Fibroblast of skin of right biceps (primary cell): ENCODE measurements at places on chromosomes 5 and 9.
A peak's percentile ranks its signal among the peaks of the same experiment; 100 is the strongest.

GRCh38 chr5:58348996-58349728, 110.7 kb downstream of the PLK2 start:
- peak; percentile 34 for DNase-seq

GRCh38 chr5:66982470-66982869, 214.1 kb downstream of the CD180 start:
- DNase-seq, result no peak

GRCh38 chr9:116937361-116937760, 250.3 kb downstream of the TRIM32 start:
- DNase-seq, result peak; percentile 14

- no peak for DNase-seq
Measured at GRCh38 chr9:111896942-111897600, 457 bp downstream of the UGCG start.

DNA sequence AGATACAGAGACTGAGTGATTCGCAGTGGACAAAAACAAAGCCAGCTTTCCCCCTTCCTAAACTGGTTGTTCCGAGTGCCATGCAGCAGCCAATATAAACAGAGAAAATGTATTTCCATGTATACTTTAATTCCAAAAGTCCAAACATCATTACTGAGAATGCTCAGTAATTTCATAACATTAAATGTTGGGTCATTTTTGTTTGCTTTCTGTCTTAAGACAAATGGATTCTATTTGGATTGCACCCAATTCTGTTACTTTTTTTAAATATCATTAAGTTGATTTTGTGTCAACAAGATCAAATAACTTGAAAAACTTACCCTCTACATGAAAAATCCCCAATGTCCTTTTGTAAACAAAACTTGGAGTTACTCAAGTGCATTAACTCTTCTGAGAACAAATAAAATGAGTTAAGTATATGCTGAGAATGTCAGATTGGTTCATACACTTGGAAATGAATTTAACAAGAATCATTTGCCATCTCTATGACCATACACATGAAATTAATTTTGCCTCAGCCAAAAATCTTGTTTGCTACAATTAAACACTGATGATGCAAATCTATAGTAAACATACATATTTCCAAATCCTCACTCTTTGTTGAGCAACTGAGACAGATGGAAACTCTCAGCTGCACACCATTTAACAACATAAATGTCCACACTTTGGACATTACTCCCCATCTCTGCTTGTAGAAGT, 19.4 kb downstream of the LURAP1L start:
- DNase-seq, result no peak

- DNase-seq, result peak; percentile 54
Measured at GRCh38 chr9:104911032-104911607, 16.8 kb downstream of the ABCA1 start.

DNA sequence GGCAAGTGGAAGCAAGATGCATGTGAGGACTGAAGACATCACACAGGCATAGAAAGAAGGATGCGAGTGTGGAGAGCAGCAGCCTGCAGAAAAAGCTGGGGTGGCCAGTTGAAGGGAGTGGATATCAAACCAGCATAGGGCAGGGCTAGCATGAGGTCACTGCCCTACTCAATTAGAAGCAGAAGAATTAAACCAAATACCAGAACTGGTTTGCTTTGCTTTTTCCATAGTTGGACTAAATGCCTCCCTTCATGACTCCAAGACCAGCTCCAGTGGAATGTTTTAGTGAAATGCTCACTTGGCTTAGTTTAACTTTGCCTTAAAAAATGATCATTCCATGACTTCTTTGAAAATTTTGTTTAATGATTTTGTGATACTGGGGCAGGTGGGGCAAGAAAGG, 45.8 kb downstream of the TMEM167A start:
- no peak for DNase-seq

- DNase-seq, result peak; percentile 76
Measured at GRCh38 chr5:39774605-39775004, 349.8 kb upstream of the DAB2 start.

- no peak for DNase-seq
Measured at GRCh38 chr5:77644371-77645157, 6.1 kb upstream of the OTP start.

DNA sequence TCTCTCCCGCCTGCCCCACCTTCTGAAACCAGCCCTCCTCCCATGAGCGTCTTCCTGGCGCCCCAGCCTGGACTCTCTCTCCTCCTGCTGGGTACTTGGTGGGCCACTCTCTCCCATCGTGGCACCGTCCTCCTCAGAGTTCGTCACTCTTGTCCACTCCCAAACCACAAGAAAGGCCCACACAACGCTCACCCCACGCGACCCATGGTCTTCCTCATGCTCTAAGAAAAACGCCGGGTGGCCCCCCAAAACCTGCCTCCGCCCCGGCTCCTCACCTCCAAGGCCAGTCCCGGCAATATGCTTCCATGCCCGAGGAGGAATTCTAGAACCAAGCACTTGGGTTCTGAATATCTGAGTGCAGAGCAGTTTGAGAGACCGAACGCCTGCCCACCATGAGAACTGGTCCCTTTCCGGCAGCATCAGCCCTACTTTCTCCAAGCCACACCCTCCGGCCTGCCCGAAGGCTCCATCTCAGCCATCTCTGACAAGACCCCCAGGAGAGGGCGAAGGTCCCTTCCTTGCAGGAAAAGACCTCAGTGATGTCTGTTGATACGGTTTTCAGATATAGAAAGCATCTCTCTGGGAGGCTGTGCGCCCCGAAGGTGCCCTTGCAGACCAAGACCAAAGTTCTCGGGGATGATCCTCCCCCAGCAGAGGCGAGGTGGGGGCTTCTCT, 15.0 kb downstream of the SLC6A3 start:
- no peak for DNase-seq

DNA sequence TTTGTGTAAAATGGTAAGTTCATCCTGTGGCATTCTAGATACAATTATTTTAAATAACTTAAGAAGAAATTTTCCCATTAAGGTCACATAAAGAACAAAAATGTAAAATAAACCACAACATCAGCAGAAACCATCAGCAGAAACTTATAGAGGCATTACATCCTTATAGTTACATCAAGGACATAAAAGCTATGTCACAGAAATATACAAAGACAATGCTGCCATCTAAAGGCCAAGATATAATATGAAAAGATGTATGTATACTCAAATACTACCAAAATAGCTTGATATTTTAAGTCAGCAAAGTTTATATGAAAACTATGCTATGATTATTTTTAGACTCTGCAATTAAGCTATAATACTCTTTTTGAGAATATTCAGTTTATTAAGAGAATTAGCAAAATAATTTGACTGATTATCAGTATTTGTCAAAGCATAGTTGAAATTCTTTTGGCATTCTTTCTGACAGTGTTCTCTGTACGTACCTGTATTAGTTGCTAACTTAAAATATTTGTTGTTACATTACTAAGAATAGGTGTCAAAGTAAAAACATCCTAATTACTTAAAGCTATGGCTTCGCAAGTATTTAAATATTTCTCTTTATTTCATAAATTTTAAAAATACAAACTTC, 36.2 kb downstream of the FBXL17 start:
- peak; percentile 57 for DNase-seq

DNA sequence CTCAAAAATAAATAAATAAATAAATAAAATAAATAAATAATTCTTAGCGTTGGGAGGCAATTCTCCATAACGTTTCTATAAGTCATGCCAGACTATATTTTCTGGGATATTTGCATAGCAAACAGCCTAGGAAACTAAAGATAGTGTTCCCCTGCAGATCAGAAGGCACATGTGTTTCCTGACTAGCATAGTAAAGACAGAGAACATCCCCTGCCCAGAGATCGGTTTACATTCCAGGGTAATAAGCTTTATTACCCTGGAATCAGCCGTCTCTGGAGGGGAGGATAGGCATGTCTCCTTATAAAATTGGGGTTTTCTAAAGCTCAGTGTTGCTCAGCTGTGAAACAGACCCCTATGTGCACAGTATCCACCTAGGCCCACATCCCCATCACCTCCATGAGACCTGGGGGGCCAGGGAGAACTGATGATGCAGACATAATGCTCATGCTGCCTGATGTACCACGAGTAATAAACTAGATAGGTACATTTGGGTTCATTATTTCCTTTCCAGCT, 36.9 kb upstream of the IFNK start:
- no peak for DNase-seq

- no peak for DNase-seq
Measured at GRCh38 chr5:1919209-1919566, 36.5 kb upstream of the IRX4 start.

- peak; percentile 98 for DNase-seq
Measured at GRCh38 chr5:140322751-140323731, 20.1 kb upstream of the PFDN1 start.

DNA sequence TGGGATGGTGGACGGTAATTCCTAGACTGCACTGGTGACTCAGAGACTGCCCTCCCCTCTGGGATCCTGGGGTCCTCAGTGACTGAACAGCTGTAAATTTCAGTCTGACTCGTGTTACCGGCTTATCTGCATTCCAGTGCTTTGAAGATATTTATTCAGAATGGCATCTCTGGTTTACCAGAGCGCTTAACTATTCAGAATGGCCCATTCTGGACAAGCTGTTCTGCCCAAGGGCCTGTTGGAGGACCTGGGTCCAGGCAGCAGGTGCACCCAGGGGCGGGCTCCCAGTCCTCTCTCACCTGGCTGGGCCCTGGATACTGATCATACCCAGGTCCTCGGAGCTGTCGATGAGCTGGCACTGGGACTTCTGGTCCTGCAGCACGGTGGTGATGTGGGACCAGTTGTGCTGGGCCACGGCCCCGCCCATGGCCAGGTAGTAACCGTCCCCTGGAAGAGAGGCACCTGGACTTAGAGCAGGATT, 48.0 kb downstream of the SARDH start:
- DNase-seq, result no peak

- no peak for DNase-seq
Measured at GRCh38 chr5:1294206-1294834, 548 bp downstream of the TERT start.

DNA sequence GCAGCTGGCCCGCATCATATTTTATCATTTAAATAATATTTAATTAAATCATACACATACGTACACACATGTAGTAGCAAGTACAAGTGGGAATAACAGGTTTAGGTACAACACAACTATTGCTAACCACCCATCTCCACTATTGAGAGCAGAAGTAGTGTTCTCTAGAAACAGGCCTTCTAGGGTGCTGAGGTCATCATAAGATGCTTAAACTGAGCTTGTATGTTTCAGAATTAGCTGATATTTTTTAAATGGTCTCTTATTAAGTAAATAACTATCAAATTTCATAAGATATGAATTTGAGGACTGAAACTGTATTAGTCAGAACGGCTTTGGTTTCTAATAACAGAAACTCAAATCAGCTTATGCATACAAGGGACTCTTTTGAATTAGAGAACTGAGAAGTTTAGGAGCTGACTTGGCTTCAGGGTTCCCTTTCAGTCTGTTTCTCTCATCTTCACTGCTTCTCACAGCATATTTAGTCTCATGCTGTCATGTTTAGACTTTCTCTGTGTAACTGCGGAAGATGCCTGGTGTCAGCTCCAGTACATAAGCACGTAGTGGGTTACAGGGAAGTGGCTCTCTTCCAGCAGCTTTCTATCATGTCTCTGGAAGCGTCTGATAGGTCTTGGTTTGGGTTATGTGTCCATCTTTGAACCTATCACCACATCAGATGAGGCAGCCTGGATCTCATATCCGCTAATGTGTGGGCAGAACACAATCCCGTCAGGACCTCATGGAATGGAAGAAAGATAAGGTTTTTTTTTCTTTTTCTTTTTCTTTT, 25.0 kb upstream of the OCLN start:
- DNase-seq, result no peak

DNA sequence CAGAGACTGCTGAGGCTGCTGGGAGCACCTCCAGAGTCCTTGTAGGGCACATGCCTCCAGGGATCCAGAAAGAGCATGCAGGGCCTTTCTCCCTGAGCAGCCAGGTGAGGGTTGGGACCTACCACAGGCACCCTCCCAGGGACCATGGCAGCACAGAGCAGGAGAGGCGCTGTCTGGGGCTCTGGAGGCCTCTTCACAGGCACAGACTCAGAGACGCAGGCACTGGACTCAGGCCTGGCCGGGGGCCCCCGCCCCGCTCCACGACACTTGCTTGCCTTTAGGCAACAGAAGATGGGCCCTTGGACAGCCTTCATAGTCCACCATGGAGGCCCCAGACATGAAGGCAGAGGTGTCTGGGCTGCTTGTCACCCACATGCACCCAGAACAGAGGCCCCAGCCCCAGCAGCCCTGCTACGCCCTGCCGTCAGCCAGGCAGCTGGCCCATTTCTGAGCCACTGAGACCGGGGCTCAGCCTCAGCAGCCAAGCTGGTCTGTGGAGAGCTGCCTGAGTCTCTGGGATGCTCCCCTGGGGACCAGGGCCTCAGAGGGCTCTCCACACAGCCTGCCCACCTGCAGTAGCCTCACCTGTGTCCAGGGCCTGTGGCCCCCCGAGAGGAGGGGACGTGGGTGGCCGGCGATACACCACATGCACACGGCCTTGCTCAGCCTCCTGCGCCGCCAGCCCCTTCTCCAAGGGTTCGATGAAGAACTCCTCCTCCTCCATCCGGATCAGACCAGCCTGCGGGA, 72.8 kb downstream of the ADAMTS2 start:
- no peak for DNase-seq

DNA sequence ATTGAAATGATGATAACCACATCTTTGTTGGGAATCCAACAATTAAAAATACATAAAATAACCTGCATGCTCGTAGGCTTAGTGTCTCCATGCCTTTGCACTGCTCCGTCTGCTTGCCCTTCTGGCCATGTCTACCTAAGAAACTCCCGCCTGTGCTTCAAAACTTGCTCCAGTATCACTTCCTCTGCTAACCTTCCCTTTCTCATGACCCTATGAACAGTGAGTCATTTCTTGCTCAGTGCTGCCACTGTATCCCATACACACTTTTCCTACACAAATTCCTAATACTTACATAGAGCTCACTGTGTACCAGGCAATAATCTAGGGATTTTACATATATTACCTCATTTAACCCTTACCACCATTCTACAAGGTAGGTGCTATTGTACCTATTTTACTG, 33.5 kb downstream of the TMEM245 start:
- DNase-seq, result no peak

DNA sequence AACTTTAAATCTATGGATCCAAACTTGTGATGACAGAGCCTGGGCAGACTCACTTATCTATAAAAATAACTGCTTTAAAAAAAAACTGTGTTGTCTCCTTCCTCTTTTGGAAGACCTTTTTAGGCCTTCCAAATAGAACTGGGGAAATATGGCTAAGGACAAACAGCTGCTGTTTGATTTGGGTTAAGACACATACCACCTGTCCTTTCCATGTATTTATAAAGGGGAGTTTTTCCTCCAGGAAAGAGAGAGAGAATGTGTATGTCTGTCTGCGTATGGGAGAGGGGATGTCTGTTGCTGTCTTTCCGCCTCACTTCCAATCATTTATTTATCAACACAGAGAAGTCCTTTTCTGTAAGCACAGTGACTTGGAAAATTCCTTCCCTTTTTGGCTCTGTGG, 2.8 kb downstream of the ARHGEF37 start:
- no peak for DNase-seq
